ENCODE measurements at places on chromosomes 6 and 20. TPM values are rescaled to one million over a fixed set of nuclear protein-coding genes. Genes with fewer than 3 reads are reported as not detected.

SENP6 gene
- 49.4 TPM for total RNA-seq

TINAG gene
- not detected for total RNA-seq

TAPBP gene
- total RNA-seq = 45.6 TPM

POU5F1 gene
- total RNA-seq = not detected

ZNF165 gene
- total RNA-seq = 0.30 TPM

CAGE1 gene
- total RNA-seq = 0.08 TPM

MUC21 gene
- total RNA-seq = not detected

RAB44 gene
- total RNA-seq = not detected

BMP6 gene
- total RNA-seq = 173 TPM

PI3 gene
- not detected for total RNA-seq

NTSR1 gene
- total RNA-seq = under 0.01 TPM

FOXF2 gene
- 0.08 TPM for total RNA-seq

UBE2V1 gene
- total RNA-seq = 36.0 TPM

THEMIS gene
- total RNA-seq = not detected

MYLK4 gene
- 0.30 TPM for total RNA-seq
